Nephron progenitor cell (in vitro differentiated cells): ENCODE measurements at places on chromosomes 2 and 18.

DNA sequence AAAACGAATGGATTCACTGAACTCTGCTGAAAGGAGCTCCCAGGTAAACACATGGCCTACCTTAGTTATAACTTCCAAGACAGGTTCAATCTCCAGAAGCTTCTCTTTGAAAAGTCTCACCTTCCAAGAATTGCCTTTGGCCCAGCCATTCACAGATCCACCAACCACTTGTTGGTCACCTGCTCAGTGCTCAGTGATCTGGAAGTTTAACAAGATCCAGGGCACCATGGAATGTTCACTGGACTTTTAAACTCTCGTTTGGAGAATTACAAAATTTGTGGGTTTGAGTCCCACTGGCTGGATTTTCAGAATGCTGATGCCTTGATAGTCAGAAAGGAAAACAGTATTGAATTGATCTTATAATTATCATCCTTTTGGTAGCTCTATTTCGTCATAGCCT lies 9.4 kb downstream of the GPR39 start:
- no peak for DNase-seq

GRCh38 chr2:137947728-137948336 lies 16.4 kb upstream of the HNMT start:
- peak; percentile 59 for DNase-seq

GRCh38 chr2:11774600-11774999 lies 28.2 kb downstream of the LPIN1 start:
- DNase-seq, result no peak

- DNase-seq, result no peak
These were observed 44.0 kb upstream of the HPCAL1 start for GRCh38 chr2:10258726-10259125.

GRCh38 chr2:44245083-44245861 lies 30.0 kb upstream of the SLC3A1 start:
- no peak for DNase-seq

- DNase-seq, result no peak
These were observed 3.5 kb downstream of the HEATR5B start for GRCh38 chr2:37080689-37081088.

DNA sequence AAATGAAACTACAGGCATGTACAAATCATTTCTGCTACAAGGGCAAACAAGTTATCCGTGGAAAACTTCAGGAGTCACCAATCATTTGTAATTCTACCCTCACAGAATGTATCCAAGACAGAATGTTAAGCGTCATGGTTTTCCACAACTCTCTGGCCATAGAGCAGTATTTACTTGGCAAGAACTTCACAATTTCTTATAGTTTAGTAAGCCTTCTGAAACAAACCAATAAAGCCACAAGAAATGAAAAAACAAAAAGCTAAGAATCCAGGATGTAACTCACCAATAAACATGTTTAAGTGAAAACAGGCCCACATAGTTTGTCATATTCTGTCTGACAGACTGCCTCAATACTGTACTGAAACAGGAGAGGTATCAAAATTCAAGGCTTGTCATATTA lies 70.3 kb downstream of the LNPK start:
- no peak for DNase-seq

- DNase-seq, result no peak
These were observed 33.1 kb upstream of the PDIA6 start for GRCh38 chr2:10845640-10846039.
